ENCODE measurements at places on chromosomes 3 and 15.

GRCh38 chr15:64535460-64536243, 75.3 kb downstream of the ZNF609 start:
- no peak for DNase-seq

- DNase-seq: no peak
Measured at GRCh38 chr15:90680371-90680935, 36.7 kb upstream of the BLM start.

- no peak for DNase-seq
Measured at GRCh38 chr3:130960139-130960795, 66.4 kb downstream of the ASTE1 start.

DNA sequence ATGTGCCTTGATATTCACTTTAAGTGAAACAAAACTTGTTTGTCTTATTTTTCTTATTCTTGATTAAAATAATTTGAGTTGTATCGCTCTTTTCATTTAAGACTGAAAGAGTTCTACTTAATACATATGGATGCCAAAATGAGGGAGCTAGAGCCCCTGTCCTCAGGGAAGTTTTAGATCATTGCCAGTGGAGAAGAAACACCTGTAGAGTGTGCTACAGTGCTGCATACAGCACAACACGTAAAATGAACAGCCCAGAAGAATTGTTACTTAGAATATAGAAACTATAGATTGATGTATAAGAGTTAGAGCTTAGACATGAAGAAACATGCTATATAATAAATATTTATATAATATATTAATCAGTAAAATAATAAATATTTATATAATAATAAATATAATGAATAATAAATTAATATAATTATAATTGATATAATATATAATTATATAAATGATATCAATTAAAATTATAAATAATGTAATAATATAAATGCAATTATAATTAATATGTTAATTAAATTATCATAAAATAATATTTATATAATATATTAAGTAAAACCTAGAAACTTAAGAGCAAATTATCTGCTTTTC, 1234.7 kb downstream of the ROBO2 start:
- DNase-seq: no peak

DNA sequence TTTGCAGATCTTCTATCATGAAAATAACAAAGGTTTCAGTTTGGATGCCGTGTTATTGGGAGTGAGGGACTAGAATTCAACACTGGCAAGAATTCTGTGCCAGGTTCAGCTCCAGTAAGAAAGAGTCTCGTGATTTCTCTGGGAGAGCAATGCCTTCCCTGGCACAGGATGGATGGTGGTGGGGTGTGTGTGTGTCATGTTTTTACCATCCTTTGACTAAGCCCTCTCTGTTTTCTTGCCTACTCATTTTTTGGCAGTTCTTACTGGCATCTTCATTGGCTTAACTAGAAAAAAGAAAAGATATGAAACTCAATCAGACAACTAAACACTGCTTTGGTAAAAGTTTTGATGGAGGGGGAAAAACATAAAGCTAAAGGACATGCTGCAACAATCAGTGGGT, 86.6 kb downstream of the FMN1 start:
- no peak for DNase-seq

- DNase-seq: no peak
Measured at GRCh38 chr3:99843590-99844258, 26.1 kb downstream of the CMSS1 start.

GRCh38 chr3:11587766-11588165, 55.9 kb downstream of the VGLL4 start:
- no peak for DNase-seq

DNA sequence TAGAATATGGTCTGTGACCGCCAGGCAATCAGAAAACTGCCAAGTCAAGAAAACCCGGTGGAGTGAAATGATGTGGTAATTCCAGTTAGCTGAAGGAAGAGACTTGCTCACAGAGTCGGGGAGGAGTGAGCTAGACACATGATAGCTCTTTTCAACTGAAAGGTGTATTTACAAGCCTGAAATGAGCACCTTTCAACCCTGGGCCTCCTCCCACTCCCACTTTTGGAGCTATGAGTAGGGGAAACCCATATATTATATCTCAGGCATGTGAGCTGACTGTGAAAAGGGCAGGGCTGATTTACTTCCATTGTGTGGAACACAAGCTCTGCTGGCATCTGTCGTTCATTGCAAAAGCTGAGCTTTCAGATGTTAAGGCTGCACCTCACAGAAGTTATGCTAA, 960.2 kb downstream of the TUSC7 start:
- DNase-seq: no peak

DNA sequence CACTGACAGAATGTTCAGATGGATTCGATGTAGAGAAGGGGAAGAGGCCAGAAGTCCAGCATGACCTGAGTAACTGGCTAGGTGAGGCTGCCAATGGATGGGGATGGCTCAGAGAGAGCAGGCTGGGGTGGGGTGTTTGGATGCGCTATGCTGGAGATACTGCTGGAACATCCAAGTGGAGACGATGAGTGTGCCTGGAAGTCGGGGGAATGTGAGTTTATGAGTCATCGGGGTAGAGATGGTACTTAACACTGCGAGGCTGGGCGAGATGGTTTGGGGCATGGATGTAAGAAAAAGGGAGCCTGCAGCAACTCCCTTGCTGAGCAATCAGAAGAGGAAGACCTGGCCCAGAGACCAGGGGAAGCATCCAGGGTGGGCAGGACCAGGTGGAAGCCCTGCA, 180.7 kb downstream of the SLCO3A1 start:
- no peak for DNase-seq

GRCh38 chr3:104832530-104832929, 534.2 kb upstream of the ALCAM start:
- no peak for DNase-seq

DNA sequence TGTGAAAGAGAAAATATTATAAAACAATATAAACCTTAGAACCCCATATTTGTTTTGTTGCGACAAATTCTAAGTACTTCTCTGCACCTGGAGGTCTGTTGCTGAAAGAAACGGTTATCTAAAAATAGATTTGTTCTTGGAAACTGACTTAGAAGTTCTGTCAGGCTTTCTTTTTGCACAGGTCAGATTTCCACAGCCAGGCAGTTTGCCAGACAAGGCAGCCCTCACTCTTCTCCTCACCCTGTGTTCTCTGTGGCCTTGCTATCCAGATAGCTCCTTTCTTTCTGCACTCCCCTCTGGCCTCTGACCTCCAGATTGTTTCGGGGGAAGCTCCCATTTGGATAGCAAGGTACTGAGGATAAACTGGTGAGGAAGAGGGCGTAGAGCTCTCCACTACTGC, 413.3 kb upstream of the ONECUT1 start:
- DNase-seq: no peak

- DNase-seq: no peak
Measured at GRCh38 chr15:99863550-99864198, 130.4 kb upstream of the LYSMD4 start.

- DNase-seq: no peak
Measured at GRCh38 chr3:30355622-30356021, 250.8 kb upstream of the TGFBR2 start.

DNA sequence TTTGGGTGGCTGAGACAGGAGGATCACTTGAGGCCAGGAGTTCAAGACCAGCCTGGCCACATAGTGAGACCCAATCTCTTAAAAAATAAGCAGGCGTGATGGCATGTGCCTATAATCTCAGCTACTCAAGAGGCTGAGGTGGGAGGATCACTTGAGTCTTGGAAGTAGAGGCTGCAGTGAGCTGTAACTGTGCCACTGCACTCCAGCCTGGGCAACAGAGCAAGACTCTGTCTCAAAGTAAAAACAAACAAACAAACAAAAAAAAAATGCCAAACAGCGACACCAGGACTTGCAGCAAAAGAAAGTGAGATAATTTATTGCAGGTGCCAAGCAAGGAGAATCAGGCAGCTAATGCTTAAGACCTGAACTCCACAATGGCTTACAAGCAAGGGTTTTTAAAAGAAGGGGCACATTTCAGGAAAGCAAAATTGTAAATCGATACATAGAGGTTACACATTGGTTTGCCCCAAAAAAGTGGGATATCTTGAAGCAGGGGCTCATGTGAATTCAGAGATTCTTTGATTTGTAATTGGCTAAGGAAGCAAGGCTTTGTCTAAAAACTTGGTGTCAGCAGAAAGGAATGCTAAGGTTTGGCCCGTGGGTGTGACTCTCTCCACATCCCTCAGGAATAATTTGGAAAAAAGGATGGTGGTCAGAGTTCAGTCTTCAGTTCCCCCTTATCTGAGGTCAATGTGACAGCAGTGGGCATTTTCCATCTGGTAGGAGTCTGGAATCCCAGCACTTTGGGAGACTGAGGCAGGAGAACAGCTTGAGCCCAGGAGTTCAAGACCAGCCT, 5.2 kb upstream of the MPI start:
- no peak for DNase-seq

DNA sequence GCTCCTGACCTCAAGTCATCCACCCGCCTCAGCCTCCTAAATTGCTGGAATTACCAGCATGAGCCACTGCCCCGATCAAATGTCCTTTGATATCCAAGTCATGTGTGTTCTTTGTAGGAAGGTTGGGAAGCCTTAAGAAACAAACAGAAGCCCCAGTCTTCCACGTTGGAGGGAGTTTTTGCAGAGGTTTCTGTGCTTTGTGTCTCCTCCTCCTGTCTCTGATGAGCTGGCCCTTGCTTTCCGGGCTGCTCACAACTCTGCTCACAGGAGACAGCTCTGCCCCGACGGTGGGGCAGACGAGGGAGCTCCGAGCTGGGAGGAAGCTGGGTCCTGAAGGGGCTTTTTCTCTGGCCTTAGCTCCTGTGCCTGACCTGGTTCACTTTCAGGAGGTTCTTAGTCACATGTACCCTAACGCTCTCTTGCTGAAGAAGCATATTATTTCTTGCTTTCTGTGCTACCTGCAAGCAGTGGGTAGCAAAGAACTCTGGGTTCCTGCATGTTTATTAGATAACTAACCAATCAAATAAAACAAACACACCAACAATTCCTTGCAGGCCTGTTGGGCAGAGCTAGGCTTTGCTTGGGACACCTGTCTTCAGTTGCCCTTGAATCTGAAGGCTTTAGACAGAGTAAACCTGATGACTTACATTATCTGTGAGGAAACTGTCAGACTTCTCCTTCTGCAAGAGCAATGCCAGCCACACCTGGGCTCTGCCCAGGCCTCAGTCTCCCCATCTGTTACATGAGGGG, 52.6 kb upstream of the SMAD6 start:
- no peak for DNase-seq

DNA sequence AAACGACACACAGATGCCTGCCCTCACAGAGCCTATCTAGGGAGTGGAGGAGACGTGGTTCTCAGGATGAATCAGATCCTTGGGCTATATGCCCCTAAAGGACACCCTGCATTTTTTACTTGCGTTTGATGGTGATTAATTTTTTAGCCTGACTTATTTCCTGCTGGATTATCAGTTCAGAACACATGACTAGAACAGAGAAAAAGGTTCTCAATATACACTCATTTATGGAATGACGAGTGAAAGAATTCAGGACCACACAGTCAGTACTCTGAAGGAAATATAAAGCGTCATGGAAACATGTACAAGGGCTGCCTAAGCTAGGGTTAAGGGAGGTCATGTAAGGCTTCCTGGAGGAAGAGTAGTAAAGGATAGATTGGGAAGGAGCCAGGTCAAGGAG, 121.8 kb downstream of the SSR3 start:
- DNase-seq: no peak

DNA sequence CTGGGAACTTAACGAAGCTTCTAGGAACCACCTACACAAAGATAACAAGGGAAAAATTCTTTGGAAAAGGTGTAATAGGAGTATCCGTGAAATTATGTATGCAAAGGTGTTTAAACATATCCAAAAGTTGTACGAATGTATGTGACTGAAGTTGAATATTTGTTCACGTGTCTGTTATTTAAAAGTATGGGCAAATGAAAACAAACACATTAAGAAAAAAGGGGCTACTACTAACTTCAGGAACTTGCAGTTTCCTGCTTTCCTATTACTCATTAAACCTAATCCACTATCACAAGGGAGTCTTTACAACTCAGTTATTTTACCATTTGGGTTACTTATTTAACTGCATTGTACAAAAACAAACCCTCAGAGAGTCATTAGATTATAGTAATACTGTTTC, 33.9 kb upstream of the GRAMD1C start:
- no peak for DNase-seq

DNA sequence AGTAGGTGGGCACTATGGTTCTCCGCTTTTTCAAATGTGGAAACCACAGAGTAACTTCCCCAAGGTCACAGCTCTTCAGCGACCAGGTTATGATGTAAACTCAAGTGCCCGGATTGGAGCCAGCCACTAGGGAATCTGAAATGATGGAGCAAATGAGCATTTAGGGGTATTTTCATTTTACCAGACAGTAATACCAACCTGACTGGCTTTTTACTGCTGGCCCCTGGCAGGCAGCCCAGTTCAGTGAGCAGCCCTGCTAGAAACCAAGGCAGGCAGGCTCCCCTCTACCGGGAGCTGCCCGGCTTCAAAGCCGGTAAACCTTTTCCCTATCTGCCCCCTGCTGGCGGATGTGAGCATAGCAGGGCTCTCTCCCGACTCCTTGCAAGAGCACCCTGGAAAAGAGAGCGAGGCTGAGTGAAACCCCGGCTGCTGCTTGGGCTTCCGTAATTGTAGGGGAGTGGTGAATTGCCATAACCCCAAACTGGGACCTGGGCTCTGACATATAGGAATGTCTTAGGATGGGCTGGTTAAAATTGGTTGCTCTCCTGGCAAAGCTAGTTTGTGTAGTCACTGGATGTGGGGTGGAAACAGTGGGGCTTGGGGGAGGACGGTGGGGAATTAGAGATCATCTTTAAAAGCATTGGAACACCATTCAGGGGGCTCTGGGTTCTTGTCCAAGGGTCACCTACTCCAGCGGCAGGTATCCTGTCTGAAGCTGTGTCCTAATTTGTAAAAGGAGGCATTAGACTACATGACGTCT, 98.0 kb upstream of the TNFAIP8L3 start:
- peak; percentile 95 for DNase-seq

DNA sequence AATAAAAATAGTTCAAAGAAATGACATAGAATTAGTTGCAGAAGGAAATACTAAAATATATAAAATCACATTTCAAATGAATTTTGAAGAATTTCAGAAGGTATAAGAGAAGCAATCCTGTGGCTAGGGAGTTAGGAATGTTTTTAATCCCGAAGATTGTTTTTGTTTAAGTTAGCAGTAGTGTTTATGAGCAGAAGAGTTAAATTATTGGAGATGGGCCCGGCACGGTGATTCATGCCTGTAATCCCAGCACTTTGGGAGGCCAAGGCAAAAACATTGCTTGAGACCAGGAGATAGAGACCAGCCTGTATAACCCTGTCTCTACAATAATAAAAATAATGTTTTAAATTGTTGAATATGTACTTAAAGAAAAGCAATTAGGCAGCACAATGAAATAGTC, 432.5 kb downstream of the MFSD1 start:
- DNase-seq: no peak

GRCh38 chr3:32177702-32178198, 60.7 kb upstream of the CMTM8 start:
- no peak for DNase-seq

Measured in mesothelial cell of epicardium (in vitro differentiated cells).